ENCODE measurements at places on chromosomes 7 and 10.

DNA sequence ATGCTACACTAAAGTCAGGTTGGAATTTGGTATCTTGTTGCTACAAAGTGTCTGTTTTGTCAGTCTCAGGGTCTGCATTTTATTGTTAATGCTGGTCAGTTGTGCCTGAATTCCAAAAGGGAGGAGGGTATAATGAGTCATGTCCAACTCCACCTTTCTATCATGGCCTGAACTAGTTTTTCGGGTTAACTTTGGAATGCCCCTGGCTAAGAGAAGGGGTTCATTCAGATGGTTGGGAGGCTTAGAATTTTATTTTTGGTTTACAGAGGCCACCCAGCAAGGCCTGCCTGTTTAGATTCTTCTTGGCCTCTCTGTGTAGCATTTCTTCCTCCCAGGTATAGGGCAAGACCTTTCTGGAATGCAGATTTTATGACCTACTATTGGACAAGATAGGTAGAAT lies 93.2 kb downstream of the SKIDA1 start:
- DNase-seq, result no peak

GRCh38 chr10:50497758-50498157 lies 126.0 kb downstream of the SGMS1 start:
- no peak for DNase-seq

GRCh38 chr7:110521357-110521911 lies 569.5 kb upstream of the LRRN3 start:
- no peak for DNase-seq

DNA sequence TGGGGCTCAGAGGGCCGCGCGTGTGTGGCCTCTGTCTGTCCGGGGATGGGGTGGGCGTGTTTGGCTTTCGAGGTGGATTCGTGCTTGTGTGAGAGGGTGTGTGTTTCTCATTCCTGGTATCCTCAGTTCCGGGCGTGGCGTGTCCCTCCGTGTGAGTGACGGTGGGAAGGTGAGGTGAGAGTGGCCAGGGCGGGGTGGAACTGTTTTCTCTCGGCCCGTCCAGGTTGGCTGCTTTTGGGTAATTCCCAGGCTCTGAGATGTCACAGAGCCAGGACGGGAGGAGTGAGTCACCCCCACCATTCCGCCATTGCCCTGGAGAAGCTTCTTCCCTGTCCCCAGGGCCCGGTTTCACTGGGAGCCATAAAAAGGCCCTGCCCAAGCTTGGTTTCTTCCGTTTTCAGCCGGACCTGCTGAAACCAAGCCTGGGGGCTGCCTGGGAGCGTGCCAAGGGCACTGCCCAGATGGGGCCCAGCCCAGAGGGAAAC lies 21.3 kb upstream of the CLDN4 start:
- DNase-seq, result no peak

GRCh38 chr10:96830511-96831199 lies 1.4 kb upstream of the LCOR start:
- peak; percentile 42 for DNase-seq

DNA sequence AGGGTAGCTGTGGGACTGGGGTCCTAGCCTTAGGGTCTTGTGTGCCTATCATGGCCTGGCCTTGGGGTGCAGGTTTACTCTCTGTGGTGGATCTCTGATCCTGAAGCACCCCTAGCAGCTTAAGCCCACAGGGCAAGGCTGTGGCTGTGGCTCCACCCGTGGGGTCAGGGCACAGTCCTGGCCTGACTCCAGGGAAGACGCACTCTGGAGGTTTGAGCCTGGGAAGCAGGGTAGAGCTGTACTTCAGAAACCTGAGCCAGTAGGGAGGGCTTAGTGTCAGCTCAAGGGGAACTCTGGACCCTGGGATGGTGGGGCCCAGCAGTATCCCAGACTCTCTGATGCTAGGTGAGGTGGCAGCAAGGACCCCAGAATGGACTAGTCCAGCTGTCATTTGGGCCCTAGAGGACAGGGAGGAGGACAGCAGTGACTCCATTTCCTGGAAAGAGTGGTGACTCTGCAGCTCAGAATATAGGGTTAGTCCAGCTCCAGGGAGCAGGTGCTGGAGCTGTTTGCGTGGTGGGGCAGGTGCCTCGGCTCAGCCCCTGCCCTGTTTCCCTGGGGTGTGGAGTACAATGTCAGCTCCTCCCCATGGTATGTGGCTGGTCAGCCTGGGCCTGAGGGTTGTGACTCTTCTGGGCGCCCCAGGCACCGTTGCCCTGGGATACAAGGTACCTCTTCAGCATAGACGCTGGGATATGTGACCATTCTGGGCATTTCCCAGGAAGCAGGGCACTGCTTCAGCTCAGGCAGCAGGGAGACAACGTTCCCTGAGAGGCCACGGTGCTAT lies 15.8 kb downstream of the GTPBP4 start:
- no peak for DNase-seq

GRCh38 chr7:29609162-29610037 lies 45.8 kb downstream of the PRR15 start:
- no peak for DNase-seq

GRCh38 chr7:101533103-101533465 lies 96.0 kb downstream of the MYL10 start:
- no peak for DNase-seq

DNA sequence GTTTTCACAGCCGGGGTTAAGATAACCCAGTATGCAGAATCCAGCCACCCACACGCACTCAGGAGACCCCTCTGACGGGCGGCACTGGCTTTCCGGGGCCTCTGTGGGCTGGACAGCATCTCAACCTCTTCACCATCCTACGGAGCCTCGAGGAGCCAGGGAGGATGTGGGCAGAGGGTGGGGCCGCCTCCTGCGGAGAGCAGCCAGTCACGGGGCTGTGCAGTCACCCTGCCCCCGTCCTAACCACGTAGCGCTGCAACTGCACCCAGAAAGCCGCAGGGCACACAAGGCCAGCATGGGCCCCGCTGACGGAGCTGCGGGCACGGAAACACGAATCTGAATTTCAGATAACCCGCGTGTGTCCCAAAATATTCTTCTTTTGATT lies 270.3 kb downstream of the ELFN1 start:
- peak; percentile 72 for DNase-seq

- DNase-seq, result no peak
These were observed 9.9 kb upstream of the DPYSL4 start for GRCh38 chr10:132176623-132177500.

DNA sequence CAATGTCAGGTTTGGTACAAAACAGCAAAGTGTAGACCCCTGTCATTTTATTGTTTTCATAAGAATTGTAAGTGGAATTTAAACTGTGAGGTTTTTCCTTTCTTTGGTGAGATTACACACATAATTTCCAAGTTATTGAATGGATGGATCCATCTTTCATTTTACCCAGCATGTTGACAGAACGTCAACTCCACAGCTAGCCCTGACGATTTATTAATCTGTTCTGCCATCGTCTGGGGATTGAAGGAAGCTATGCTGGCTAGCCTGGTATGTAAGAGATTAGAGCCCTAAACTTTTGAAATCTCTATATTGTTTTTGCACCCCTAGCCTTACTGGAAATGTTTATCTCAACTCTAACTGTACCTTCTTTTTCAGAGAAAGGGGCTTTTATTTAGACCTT lies 8.6 kb downstream of the WNT16 start:
- DNase-seq, result no peak

GRCh38 chr10:52314822-52315552 lies 906 bp downstream of the DKK1 start:
- no peak for DNase-seq

DNA sequence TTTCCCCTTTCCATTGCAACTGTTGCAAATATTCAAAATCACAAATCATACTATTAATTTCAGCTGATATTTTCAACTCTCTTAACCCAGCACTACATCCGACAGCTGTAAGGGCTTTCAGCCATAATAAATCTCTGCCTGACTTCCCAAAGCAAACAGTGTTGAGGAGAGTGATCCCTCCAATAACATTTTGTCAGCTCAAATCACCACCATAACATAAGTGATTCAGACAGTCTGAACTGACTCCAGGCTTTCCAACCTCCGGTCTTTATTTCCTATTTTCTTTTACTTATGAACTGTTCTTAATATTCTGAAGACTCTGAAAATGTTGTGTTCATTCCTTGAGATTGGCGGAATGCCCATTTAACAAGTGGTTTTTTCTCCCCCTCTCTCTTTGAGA lies 1085.9 kb downstream of the GATA3 start:
- DNase-seq, result no peak

GRCh38 chr10:112700215-112700671 lies 249.8 kb upstream of the TCF7L2 start:
- no peak for DNase-seq

- peak; percentile 57 for DNase-seq
These were observed 87.3 kb downstream of the LHFPL3 start for GRCh38 chr7:104415700-104416099.

GRCh38 chr7:38396852-38397251 lies 123.4 kb upstream of the TARP start:
- no peak for DNase-seq

DNA sequence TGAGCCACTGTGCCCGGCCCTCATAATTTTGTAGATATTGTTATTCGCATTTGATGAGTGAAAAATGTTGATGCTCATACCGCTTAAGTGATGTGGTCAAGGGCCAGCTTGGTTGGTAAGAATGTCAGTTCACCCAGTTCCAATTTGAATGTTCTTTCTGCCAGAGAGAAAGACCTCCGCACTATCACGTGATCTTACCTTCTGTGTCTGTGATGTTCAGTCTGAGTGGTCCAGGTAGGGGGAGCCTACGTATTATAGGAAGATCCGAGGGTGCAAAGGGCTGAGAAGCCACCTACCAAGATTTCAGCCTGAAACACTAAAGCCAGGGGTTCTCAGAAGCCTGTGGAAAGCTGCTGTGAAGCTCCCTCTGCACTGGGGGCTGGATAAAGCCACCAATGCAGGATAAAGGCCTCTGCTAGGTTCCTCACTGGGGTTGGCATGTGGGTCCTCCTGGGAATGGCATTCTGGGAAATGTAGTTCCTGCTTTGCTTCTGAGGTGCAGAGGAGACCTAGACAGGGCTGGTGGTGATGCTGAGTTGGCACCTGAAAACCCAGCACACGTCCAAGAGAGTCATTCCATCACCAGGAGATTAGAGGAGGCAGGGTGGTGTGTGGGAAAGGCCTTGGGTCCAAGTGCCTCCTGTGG lies 64.7 kb upstream of the AOAH start:
- no peak for DNase-seq

DNA sequence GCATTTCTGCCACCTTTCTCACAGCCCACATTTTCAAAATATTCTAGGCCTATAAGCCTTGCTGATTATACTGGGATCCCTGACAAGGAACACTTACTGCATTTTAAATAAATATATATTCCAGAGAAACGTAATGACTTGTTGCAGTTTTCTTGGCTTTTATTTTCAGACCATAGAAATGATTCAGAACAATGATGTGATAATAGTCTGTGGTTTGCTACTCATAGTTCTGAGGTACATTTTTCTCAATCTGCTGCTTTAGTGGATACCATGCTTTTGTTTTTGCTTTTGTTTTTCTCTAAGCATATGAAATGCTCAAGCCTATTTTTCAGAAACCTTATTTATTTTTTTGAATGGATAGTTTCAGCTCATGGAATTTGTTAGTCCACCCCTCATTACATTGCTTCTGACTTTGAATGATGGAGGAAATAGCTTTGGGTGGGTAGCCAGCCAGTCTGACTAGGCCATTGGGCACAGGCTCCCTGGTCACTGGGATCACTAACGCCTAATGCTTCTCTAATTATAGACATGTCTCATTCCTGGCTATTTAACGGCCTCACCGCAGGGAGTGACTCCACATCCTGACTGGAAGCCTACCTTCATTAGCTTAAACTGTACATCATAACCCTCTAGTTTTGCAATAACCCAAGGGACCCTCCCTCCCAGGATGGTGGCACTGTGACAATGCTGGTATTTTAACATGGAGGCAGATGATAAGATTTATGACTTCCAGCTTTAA lies 66.1 kb downstream of the MBL2 start:
- DNase-seq, result no peak

- DNase-seq, result no peak
These were observed 289.7 kb upstream of the VSTM2A start for GRCh38 chr7:54252256-54253035.

DNA sequence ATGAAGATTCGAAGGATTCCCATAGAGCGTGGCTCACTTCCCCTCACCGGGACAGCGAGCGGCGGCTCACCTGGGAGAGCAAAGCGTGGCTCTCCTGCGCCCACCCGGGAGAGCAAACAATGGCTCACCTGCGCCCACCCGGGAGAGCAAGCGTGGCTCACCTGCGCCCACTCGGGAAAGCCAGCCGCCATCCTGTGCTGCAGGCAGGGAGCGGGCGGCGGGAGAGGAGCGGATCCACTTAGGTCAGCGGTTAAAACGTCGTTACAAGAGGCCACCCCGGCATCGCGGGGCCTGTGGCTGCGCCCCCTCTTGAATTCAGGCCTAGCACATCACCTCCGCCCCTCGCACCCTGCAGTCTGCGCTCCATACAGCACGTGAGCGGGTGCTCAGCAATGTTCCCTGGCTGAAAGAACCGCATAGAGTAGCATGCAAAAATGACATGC lies 461 bp upstream of the FIGNL1 start:
- peak; percentile 14 for DNase-seq

GRCh38 chr10:32956365-32957197 lies 1.4 kb downstream of the ITGB1 start:
- no peak for DNase-seq

GRCh38 chr7:30937416-30937815 lies 25.8 kb downstream of the AQP1 start:
- DNase-seq, result no peak

DNA sequence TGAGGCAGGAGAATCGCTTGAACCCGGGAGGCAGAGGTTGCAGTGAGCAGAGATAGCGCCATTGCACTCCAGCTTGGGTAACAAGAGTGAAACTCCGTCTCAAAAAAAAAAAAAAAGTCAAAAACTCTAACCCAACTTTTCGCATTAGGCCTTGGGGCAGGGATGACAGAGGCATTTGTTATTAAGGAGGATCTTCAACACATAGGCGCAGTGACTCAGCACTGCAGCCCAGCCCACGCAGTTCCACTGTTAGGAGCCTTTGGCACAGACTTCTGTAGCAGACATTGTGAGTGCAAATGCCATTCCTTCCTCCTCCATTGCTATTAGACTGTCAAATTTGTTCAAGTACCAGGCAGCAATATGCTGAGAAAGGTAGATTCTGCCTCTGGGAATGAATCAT lies 43.1 kb upstream of the KLHL7 start:
- peak; percentile 71 for DNase-seq

- DNase-seq, result no peak
These were observed 129.5 kb downstream of the TMEM26 start for GRCh38 chr10:61323726-61324125.

GRCh38 chr7:48660306-48660870 lies 264.0 kb upstream of the CDC14C start:
- DNase-seq, result no peak

DNA sequence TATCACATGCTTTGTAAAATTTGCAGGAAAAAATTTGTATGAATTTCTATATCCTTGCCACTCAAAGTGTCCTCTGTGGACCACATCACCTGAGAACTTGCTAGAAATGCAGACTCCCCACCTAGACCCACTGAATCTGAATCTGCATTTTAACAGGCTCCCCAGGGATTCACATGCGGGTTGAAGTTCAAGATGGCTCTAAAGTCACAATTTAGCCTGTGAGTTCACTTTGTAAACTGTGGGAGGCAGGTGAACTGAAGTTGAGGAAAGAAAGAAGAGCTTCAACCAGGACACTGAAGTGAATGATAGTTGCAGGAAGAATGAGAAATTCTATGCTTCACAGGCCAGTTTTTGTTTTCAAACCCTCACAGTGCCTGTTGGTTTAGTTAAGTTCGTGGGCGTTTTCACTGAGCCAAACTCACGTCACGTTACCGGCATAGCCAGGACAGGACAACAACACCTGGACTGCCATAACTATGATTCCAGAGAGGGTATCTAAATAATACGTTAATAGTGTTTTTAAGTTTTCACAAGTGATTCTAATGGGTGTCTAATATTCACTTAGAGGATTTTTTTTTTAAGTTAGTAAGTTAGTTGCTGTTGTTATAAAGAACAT lies 240.0 kb downstream of the PHTF2 start:
- no peak for DNase-seq

GRCh38 chr10:101631821-101632475 lies 43.8 kb downstream of the DPCD start:
- no peak for DNase-seq
